ENCODE measurements at places on chromosomes 16 and 17. TPM values are rescaled to one million over a fixed set of nuclear protein-coding genes. Genes with fewer than 3 reads are reported as not detected.
A peak's percentile ranks its signal among the peaks of the same experiment; 100 is the strongest.

DNA sequence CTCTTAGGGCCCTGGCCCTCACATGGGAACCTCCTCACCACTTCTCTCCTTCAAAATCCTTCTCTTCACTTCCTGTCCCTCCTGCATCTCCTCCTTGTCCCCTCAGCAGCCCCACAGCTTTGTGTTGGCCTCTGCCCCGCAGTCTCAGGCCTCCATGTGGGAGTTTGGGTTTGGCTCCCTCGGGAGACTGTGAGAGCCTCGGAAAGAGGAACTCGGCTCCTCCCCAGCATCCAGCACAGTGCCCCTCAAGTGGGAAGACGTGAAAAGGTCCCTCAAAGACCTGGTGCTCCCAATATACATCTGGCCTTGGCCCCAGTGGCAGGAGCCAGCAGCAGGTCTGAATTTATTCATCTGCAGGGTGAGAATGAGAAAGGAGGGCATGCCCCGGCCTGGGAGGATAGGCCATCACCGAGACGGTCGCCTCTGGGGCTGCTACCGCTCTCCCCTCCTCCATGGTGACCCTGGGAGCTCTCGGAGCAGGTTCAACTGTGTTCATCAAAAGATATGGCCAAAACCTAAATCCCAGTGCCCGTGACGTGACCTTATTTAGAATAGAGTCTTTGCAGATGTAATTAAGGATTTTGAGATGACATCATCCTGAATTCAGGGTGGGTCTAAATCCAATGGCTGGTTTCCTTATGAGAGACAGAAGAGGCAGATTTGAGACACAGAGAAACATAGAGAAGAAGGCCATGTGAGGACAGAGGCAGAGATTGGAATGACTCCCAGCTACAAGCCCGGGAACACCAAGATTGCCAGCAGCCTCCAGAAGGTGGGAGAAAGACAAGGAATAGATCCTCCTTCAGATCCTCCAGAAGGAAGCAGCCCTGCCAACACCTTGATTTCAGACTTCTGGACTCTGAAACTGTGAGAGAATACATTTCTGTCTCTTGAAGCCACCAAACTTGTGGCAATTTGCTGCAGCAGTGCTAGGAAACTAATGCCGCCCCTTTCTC is 135.1 kb downstream of the MRM1 start:
- no peaks in the 10 kb centered on the region for H3K36me3 ChIP-seq
- H3K27me3 ChIP-seq: peaks cover 92% of the 10 kb centered on the region
- no peak overlapping the region for H3K4me3 ChIP-seq
- no peaks in the 10 kb centered on the region for H3K4me1 ChIP-seq
- no peak for DNase-seq
- H3K27ac ChIP-seq: no peak overlapping the region

GRCh38 chr17:41118721-41119120 is 548 bp upstream of the KRTAP4-11 start:
- H3K4me1 ChIP-seq: peaks cover 32% of the 10 kb centered on the region
- H3K36me3 ChIP-seq: no peaks in the 10 kb centered on the region
- no peak for DNase-seq

- DNase-seq: no peak
- no peaks in the 10 kb centered on the region for H3K27me3 ChIP-seq
- H3K36me3 ChIP-seq: no peaks in the 10 kb centered on the region
- no peaks in the 10 kb centered on the region for H3K4me1 ChIP-seq
- H3K4me3 ChIP-seq: no peak overlapping the region
These were observed 55.5 kb downstream of the HS3ST4 start for GRCh38 chr16:25747160-25747758.

DNA sequence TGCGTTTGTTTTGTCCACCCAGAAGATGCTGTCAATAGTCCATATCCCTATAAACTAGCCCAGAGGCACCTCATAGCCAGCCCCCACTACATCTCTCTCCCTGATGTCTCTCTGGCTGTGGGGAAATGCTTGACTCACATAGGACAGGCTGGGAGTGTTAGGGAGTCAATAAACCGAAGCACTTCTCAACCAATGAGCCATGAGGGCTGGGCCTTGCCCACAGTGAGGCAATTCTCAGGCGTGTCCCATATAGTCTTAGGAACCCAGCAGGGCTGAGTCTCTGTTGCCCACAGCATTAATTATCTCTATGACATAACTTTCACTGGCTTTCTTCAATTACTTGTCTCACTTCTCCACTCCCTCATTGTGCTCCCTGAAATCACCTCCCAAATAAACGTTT is 387.3 kb upstream of the CDH11 start:
- no peak overlapping the region for H3K4me3 ChIP-seq
- no peaks in the 10 kb centered on the region for H3K4me1 ChIP-seq
- H3K36me3 ChIP-seq: no peaks in the 10 kb centered on the region
- no peak overlapping the region for H3K27ac ChIP-seq
- H3K27me3 ChIP-seq: no peaks in the 10 kb centered on the region

- H3K27ac ChIP-seq: no peak overlapping the region
- H3K4me1 ChIP-seq: no peaks in the 10 kb centered on the region
- peaks cover 69% of the 10 kb centered on the region for H3K27me3 ChIP-seq
These were observed 76.6 kb downstream of the PLCG2 start for GRCh38 chr16:81855552-81856153.

DNA sequence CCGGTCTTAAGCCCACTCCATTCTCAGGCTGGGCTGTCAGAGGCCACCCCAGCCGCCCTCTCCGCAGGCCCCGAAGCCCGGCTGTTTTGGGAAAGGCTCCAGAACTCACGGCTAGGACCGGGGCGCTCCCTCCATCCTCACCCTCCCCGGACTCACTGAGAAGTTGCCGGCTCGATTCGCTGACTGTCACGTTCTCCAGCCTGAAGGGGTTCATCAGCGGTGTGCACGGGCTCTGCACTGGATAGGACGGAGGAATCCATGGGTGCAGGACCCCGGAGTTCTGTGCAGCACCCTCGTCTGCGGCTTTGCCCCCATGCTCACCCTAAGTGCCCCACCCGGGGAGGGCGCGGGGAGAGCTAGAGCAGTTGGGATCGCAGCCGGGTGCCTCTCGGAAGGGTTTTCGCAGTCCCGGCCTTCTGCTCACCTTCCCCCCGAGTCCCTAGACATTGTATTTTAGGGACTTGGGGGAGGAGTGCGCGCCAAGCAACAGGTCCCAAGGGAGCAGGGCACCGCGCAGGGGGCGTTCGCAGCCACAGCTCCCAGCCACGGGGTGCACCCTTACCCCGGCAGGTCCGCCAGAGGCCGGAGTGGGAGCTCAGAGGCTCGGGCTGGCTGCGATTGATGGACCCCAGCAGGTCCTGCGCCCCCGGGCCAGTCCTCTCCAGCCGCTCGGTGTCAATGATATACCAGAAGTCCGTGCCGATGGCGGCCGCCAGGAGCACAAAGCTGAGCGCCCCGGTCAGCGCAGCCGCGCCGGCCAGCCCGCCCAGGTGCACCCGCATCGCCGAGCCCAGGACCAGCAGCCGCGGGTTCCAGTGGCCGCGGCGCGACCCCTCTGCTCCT is 1.0 kb downstream of the TMEM114 start:
- DNase-seq: no peak
- H3K4me1 ChIP-seq: no peaks in the 10 kb centered on the region
- no peaks in the 10 kb centered on the region for H3K36me3 ChIP-seq

DNA sequence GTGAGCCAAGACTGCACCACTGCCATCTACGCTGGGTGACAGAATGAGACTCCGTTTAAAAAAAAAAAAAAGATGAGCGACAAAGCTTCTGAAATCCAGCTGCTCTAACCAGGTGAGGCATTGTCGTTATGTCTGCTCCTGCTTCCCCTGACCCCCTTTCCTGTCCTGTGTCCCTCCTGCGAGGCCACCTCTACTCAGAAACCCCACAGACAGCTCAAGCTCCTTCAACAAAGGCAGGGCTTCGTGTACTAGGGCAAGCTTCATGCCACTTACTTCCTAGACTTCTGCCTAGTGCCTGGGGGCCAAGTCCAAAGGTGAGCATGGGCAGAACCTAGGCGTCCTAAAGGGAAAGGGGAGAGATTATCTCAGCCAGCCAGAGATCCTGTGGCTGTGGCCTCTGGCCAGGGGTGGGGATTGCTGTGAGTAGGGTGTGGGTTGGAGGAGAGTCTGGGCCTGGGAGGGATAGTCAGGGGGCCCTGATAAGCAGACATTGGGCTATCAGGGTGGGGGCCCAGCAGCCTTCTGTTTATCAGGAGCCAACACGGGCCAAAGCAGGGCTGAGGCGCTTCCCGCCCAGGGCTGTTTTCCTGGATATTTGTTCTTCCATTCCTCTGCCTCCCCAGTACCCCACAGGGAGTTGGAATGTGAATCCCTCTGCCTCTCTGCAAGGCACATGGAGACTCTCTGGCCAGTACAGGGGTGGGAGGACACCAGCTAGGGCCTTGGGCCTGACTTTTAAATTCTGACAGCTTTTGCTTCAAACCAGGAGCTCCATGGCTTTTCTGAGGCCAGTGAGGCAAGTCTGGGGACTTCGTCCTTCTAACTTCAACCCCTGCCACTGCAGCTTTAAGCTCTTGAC is 10.4 kb downstream of the ERAL1 start:
- no peak overlapping the region for H3K27ac ChIP-seq
- peaks cover 6% of the 10 kb centered on the region for H3K4me1 ChIP-seq
- H3K27me3 ChIP-seq: no peaks in the 10 kb centered on the region
- H3K36me3 ChIP-seq: peaks cover 4% of the 10 kb centered on the region
- no peak for DNase-seq
- H3K4me3 ChIP-seq: no peak overlapping the region

- H3K4me3 ChIP-seq: no peak overlapping the region
- H3K27ac ChIP-seq: no peak overlapping the region
- H3K36me3 ChIP-seq: no peaks in the 10 kb centered on the region
- DNase-seq: no peak
- H3K27me3 ChIP-seq: no peaks in the 10 kb centered on the region
These were observed 37.8 kb upstream of the RASD1 start for GRCh38 chr17:17533901-17534441.

- H3K4me1 ChIP-seq: peaks cover 11% of the 10 kb centered on the region
- peaks cover 38% of the 10 kb centered on the region for H3K27me3 ChIP-seq
- no peak for DNase-seq
- H3K36me3 ChIP-seq: no peaks in the 10 kb centered on the region
- no peak overlapping the region for H3K4me3 ChIP-seq
These were observed 72.1 kb downstream of the BMERB1 start for GRCh38 chr16:15506441-15506840.

DNA sequence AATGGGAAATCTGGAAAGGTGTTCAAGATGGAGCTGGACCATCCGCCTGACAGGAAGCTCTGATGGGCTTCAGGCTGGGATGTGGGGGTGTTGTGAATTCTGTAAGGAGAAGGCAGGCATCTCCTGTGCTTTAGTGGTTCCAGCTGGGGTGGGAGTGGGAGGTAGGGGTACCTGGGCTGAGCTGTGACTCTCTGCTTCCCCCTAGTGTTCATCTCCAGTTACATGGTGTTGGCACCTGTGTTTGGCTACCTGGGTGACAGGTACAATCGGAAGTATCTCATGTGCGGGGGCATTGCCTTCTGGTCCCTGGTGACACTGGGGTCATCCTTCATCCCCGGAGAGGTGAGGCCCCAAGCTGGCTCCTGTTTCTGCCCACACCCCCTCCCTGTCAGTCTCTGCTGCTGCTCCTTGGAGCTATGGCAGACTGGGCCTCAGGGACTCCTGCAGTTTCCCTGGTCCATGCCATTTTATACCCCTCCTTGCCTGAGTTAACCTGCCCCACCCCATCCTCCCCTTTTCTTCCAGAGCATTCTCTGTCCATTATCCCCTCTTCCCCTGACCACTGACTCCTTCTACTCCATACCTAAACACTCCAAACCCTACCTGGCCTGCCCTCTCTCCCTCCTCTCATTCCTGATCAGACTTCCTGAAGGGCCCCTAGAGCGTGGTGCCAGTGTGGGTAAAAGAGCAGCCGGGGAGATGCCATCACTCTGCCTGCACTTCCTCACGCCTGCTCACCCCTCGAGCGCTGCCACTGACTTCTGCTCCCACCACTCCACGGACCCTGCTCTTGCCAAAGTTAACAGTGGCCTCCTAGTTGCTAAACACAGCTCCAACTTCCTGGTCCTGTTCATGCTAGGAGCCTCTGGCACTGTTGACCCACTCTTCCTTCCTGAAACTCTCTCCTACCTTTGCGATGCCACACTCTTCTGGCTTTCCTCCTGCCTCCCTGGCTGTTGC is 3.4 kb downstream of the SPNS1 start:
- H3K27me3 ChIP-seq: no peaks in the 10 kb centered on the region
- peaks cover 31% of the 10 kb centered on the region for H3K36me3 ChIP-seq
- peaks cover 24% of the 10 kb centered on the region for H3K4me1 ChIP-seq
- peak; percentile 51 for DNase-seq
- H3K4me3 ChIP-seq: no peak overlapping the region

- DNase-seq: no peak
- peaks cover 6% of the 10 kb centered on the region for H3K36me3 ChIP-seq
- peaks cover 16% of the 10 kb centered on the region for H3K4me1 ChIP-seq
- H3K4me3 ChIP-seq: no peak overlapping the region
- peaks cover 66% of the 10 kb centered on the region for H3K27me3 ChIP-seq
These were observed 10.2 kb downstream of the HOXB1 start for GRCh38 chr17:48520631-48521079.

DNA sequence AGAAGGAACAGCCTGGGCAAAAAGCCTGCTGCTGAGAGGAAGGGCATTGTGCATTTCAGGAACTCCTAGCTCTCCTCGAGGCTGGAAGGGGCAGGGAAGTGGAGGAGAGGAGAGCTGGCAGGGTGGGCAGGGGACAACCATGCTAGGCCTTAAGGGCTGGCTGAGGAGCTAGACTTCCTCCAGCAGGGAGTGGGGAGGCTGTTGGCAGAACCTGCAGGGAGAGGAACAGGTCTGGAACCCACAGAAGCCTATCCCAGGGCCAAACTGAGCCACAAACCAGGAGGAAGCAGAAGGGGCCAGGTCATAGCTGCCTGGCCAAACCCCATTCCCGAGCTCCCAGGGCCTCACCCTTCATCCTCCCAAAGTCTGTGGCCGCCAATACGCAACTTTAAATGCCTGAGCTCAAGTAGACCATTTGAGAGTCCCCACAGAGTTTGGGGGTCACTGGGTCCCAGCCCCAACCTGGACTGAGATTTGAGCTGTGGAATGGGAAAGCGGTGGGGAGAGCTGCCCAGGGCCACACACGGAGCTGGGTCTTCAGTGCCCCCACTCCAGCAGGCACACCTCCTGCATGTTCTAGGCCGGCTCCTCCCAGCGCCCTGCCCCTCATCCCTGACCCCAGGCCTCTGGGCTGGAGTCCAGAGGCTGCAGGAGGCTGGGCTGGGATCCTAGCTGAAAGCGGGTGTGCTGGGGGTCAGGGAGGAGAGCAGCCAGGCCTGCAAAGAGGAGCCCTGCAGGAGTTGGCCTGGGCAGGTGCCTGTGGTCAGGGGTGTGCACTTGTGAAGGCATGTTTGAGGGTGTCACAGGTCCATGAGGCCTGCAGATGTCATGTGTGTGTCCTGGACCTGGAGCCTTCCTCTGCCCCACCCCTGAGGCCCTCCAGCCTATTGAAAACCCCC is 4.5 kb downstream of the CDH5 start:
- no peaks in the 10 kb centered on the region for H3K27me3 ChIP-seq
- no peaks in the 10 kb centered on the region for H3K4me1 ChIP-seq
- H3K36me3 ChIP-seq: no peaks in the 10 kb centered on the region
- H3K4me3 ChIP-seq: no peak overlapping the region

The FZD2 gene
- total RNA-seq: 28.5 TPM

The LPO gene
- total RNA-seq: not detected

The SLC9A5 gene
- total RNA-seq: 2.4 TPM

The KRT33A gene
- total RNA-seq: not detected

The CA4 gene
- 0.78 TPM for total RNA-seq

The ABAT gene
- 14.2 TPM for total RNA-seq

The KRTAP9-4 gene
- not detected for total RNA-seq

The POLG2 gene
- total RNA-seq: 25.1 TPM

The ATAD5 gene
- total RNA-seq: 18.4 TPM

The MT2A gene
- 8.2 TPM for total RNA-seq

The GRN gene
- total RNA-seq: 480 TPM
